CD4-positive, alpha-beta T cell treated with Interleukin-12 subunit alpha and Interleukin-12 subunit beta, for 1 hour (primary cell): ENCODE measurements at places on chromosomes 3 and 15.

- peak; percentile 38 for DNase-seq
Measured at GRCh38 chr3:113844622-113845222, 6.1 kb downstream of the GRAMD1C start.

- DNase-seq, result peak; percentile 88
Measured at GRCh38 chr15:50906954-50907600, 1.4 kb upstream of the AP4E1 start.

DNA sequence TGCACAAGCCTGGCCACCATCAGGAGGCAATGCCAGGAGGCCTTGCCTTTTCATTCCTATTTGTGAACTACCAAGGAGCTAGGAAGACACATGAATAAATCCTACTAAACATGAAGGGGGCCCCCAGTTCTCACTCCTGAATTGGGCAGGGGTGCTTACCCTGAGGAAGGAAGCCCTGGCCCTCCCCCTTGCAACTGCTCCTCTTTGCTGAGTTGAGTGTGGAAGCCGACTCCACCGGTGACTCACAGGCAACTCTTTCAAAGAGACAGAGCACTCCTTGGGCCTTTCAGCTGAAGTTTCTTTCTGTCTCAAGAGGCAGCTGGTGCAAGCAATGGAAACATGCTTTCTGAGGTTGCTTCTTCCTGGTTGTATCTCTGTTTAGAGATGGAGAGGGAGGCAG, 1.7 kb downstream of the GABRG3 start:
- no peak for DNase-seq

- DNase-seq, result no peak
Measured at GRCh38 chr15:39510001-39510701, 70.7 kb upstream of the THBS1 start.

DNA sequence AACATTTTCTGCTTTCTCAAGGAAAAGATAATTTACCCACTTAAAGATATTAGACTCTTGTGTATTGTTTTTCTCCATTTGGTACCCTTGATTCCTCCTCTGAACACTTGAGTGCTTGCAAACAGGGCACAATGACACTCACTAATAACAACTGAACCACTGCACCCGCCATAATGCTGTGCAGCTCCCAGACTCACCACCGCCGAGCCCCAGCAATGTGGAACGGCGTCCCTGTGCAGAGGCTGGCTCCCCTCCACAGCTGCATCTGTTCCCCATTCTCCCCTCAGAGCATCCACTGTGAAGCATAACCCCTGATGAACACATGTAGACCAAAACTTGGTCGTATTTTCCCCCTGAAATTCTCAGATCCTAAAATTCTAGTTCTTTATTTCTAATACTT, 276.2 kb upstream of the PLSCR5 start:
- DNase-seq, result no peak

DNA sequence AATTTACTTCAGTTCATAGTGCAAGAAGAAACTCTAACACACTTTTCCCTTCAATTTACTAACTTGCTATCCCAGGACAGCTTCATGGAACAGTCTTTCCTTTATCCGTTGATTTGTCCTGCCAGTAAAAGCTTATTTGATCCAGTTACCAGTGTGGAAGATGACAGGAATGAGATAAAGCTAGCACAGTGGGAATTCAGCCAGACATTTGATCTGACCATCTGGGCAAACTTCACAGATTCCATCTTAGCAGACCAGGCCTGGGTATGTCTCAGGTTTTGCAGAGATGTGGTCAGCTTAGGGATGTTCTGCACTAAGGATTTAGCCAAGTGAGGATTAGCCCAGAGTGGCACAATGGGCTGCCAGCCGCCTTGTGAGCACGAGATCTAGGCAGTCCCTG, 19.7 kb downstream of the CEMIP start:
- DNase-seq, result no peak

DNA sequence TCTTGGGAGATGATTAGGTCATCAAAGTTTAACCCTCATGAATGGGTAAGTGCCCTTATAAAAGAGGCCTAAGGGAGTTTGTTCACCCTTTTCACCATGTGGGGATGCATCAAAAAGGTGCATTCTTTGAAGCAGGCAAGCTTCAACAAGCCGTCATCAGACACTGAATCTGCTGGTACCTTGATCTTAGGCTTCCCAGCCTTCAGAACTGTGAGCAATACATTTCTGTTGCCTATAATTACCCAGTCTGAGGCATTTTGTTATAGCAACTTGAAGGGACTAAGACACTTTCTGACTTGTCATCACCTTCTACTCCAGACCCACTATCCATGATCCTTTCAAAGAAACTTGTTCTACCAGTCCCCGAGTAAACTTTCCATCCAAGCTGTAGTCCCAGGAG, 44.6 kb upstream of the LRRC58 start:
- no peak for DNase-seq

GRCh38 chr3:189249987-189250386, 78.2 kb downstream of the TPRG1 start:
- no peak for DNase-seq

DNA sequence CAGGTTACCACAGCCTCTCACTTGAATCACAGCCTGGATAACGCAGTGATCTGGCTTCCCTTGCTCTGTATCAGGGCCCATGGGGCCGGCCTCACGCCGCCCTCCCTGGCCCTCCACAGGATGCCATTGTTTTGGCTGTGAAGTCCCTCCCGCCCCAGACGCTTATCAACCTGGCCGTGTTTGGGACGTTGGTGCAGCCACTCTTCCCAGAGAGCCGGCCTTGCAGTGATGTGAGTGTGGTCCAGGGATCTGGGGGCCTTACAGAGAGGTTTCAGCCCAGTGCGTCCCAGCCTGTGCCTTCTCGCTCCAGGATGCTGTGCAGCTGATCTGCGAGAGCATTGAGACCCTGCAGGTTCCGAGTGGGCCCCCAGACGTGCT, 6.6 kb downstream of the VWA5B2 start:
- DNase-seq, result no peak

DNA sequence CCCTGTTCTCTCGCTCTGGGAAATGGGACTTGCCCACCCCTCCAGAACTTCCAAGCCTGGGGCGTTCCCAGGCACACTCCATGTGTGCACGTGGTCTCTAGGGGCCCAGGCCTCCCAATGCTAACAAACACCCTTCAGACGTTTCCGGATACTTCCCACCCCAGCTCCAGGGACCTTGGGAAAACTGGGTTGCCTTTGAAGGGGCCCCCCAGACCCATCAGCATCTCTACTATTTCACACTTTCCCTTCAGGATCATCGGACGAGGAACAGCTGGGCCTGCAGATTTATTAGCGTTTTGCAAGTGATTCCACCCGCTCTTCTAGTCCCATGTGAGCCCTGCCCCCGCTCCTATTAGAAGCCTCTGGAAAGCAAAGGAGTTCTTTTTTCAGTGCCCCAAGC, 63.2 kb downstream of the MAGEF1 start:
- DNase-seq, result no peak

GRCh38 chr3:160960568-160960967, 144.6 kb downstream of the B3GALNT1 start:
- no peak for DNase-seq

DNA sequence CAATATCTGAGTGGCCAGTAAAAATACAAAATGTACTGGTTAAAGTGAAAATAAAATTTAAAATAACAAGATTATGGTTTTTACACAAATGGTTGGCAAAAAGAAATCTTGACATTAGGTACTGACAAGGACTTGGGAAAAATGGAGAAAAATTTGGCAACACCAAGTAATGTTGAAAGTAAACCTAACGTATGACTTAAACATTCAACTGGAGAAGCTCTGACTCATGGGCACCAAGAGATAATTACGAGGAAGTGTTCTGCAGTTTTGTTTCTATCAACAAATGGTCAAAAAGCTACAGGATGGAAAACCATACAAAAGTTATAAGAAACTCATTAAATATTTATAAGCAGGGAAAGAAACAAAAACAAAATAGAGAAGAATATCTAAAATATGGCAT, 177.7 kb downstream of the ZNF385D start:
- no peak for DNase-seq

- DNase-seq, result no peak
Measured at GRCh38 chr3:46660543-46661523, 32.6 kb downstream of the ALS2CL start.

- DNase-seq, result no peak
Measured at GRCh38 chr3:16896820-16897219, 12.1 kb downstream of the PLCL2 start.

DNA sequence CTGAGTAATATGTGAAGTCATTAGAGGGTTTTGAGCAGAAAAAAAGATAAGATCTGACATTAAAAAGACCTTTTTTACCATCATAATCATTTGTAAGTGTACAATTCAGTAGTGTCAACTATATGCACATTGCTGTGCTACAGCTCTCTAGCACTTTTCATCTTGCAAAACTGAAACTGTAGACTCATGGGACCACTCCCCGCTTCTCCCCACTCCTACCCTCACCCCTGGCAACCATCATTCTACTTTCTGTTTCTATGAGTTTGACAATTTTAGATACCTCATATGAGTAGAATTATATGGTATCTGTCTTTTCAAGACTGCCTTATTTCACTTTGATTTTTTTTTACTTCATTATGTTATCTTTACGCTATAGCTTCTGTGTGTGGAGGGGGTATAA, 112.8 kb downstream of the NSUN3 start:
- DNase-seq, result no peak

GRCh38 chr3:126019683-126020082, 50.7 kb downstream of the ROPN1B start:
- no peak for DNase-seq

GRCh38 chr15:65082303-65082953, 5.9 kb downstream of the KBTBD13 start:
- peak; percentile 10 for DNase-seq

DNA sequence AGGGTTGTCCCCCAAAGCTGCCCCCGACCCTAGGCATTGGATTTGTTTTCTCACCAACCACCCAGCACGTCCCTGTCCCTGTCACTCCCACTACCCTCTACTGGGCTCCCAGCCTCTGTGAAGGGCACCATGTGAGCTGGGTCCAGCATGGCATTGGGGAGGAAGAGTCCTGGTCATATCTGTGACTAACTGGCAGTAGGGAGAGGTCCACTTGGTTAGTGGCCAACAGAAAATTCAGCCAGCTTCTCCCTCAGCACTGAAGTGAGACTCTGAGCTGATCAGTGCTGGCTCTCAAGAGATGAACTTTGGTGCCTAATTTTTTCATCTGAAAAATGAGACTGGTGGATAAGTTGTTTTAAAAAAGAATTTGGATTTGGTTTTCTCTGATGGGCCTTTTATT, 11.3 kb upstream of the KIF23 start:
- DNase-seq, result no peak

GRCh38 chr3:140011611-140012277, 76.8 kb downstream of the CLSTN2 start:
- no peak for DNase-seq

GRCh38 chr15:51341366-51342226, at the start of gene GLDN:
Gene GLDN (plus strand): TSS chr15:51341655. CDS start chr15:51341685, 30 bp downstream.
- DNase-seq, result no peak

- no peak for DNase-seq
Measured at GRCh38 chr3:65807225-65807624, 231.5 kb downstream of the MAGI1 start.

- no peak for DNase-seq
Measured at GRCh38 chr15:97479957-97480356, 480.5 kb upstream of the ARRDC4 start.

- no peak for DNase-seq
Measured at GRCh38 chr15:98375513-98376340, 272.6 kb upstream of the IGF1R start.

- DNase-seq, result no peak
Measured at GRCh38 chr15:77838595-77838994, 205.9 kb upstream of the LINGO1 start.

GRCh38 chr3:120350401-120350941, 1.3 kb upstream of the LRRC58 start:
- no peak for DNase-seq

DNA sequence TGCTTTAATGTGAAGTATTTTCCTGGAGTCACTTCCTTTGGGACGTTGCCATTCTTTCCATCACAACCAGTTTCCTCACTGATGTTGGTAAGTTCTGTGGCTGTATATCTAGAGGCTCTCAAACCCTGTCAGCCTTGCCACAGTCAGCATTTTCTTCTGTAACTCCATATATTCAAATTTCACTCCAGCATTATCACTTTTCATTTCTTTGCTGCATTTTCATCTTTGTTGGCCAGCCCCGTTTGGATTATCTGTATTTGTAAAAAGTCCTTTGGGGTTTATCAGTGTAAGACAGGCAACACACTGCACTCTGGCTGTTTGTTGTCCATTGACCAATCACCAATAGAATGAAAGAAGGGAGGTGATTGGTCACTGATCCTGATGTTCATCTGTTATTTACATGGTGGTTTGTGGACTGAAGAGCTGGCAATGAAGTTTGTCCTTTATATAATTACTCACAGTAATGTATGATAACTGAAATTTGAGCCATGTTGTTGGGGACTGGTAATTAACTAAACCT, 20.3 kb downstream of the GMPS start:
- DNase-seq, result no peak

- no peak for DNase-seq
Measured at GRCh38 chr3:67382536-67382935, 271.9 kb downstream of the SUCLG2 start.

GRCh38 chr3:111260878-111261277, 189.3 kb downstream of the NECTIN3 start:
- DNase-seq, result no peak

DNA sequence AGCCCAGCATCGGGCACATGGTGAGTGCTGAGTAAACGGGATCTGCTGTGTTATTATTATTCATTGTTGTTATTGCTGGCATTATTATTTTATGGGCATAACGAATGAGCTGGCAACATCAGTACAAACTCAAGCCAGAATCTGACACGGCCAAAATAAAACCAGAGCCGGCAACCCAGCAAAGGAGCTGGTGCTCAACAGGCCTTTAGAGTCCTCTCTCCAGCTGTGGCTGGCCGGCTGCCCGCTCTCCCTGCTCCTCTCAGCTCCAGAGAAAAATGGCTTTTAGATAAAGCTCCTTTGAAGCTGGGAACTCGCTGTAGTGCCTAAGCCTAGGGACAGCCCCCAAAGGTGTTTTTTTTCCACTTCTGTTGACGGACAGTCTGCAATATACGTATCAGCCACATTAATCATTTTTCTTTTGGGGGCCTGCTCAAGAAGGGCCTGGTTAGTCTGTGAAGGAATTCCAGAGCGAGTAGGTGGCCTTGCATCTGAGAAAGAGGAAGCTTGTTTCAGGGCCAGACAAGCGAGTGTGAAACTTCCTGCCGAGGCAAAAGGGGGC, 193.9 kb upstream of the UBE2E1 start:
- no peak for DNase-seq
